ENCODE measurements at places on chromosomes 7 and 10.

GRCh38 chr10:131001438-131001837 lies 310.1 kb downstream of the TCERG1L start:
- no peak for DNase-seq

- DNase-seq = no peak
Measured at GRCh38 chr10:26335574-26336093, 102.5 kb upstream of the APBB1IP start.

- no peak for DNase-seq
Measured at GRCh38 chr7:38185395-38186307, 7.6 kb downstream of the STARD3NL start.

DNA sequence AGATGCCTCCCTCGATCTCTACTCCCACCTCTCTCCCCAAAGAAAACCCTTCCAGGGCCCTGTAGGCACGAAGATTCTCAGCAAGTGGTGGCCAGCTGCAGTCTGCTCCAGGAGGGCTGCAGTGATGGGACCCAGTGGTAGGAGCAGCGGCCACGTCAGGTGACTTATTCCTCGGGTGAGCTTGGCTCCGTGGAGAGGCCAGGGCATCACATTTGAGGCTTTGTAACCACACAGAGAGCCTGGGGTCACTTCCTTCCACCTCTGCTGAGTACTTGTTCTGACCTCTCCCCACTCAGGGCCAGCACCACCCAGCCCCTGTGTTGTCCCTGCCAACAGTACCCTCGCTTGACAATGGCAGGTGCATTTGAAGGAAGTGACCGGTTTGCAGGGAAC lies 17.9 kb upstream of the EN2 start:
- DNase-seq = no peak

DNA sequence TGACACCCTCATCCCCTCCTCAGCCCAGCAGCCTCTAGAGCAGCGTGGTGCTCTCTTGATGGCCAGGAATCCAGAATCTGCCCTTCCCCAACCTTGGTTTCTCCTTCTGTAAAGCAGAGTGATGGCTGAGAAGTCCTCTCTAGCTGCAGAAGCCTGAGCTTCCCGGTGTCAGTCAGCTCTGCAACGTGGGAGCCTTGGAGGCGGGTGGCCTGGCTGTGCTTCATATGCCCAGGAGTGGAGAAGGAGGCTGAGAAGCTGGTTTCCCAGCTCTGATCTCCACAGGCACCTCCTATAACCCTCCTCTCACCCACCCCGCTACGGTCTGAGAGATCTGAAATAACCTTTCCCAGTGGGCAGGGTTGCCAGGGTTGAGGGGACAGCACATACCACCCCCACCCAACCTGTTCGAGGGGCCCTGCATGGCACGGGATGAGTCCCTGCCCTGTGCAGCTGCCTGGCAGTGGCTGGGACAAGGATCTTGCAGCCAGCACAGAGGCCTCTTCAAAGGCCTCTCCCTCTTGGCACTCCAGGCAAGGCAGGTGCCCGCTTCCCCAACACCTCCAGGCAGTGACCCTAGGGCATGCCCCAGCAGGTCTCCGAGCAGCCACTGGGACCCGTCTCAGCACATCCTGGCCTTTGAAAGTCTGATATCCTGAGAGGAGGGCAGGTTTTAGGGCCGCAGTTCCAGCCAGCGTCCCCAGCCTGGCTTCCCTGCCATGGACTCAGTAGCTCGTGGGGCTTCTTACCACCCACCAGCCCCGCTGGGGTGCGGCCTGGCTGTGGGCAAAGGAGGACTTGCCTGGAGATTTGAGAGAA lies 18.3 kb upstream of the SLC29A3 start:
- no peak for DNase-seq

- no peak for DNase-seq
Measured at GRCh38 chr10:29603223-29603896, 31.4 kb downstream of the SVIL start.

GRCh38 chr7:102005933-102006480 lies 188.6 kb downstream of the CUX1 start:
- no peak for DNase-seq

DNA sequence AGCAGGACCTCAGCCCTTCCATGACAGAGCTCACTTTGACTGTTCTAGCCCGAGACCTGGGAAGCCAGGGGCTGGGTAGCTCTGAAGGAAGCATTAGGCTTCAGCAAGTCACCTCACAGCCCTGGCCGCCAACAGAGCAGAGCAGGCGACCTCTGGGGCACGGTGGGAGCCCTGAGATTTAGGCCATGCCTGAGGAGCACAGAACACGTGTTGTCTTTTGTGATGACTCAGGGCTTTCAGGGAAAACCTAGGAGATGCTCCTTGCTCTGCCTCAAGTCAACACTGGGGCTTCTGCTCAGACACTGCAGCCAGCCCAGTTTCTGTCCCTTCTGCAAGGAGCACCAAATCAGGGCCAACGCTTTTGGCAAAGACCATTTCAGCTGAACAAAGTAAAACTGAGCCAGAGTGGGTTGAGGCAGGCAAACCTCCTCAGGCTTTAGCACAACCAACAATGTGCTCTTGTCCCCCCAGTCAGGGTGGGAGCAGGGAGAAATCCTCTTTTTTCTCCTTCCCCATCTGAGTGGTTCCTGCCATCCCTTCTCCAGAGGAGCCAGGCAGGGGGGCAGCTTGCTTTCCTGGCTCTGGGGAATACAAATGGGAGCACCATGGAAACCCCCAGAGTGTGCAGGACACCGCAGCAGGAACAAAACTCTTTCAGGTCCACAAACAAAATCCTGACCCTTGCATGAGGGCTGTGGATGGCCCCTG lies 14.4 kb downstream of the CAMK2G start:
- DNase-seq = no peak

GRCh38 chr10:11335167-11335652 lies 276.2 kb downstream of the USP6NL start:
- peak; percentile 5 for DNase-seq

GRCh38 chr7:41403291-41403690 lies 299.6 kb downstream of the INHBA start:
- DNase-seq = no peak

- peak; percentile 46 for DNase-seq
Measured at GRCh38 chr7:82699773-82700186, 256.2 kb upstream of the CACNA2D1 start.

DNA sequence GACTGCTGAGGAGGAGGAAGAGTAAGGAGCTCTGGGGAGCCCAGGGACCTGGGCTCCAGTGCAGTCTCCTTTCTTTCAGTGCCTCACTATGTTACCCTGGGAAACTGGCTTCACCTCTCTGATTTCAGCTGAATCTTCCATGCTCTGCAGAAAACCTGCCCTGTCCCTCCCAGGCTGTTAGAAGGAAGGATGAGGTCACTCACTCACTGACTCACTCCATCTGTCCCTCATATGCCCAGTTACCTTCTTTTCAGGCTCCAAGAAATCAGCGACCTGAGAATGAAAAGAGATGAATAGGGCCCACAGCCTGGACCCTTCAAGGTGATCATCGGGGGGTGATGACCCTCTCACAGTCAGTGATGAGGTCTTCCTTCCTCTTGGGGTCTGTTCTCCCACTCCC lies 481 bp downstream of the SFTPA2 start:
- no peak for DNase-seq

DNA sequence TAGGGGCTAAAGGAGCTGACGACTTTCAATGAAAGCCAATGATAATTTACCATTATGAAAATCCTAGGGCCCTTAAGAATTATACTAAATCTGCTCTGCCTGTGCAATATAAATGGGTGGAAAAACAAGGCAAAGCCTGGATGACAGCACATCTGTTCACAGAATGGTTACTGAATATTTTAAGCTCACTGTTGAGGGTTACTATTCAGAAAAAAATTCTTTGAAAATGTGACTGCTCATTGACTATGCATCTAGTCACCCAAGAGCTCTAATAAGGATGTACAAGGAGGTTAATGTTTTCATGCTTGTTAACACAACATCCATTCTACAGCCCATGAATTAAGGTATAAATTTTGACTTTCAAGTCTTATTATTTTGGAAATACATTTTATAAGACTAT lies 8.9 kb downstream of the DKK1 start:
- DNase-seq = peak; percentile 47

- no peak for DNase-seq
Measured at GRCh38 chr10:102354451-102354850, 41.1 kb upstream of the NFKB2 start.

GRCh38 chr7:156460858-156461627 lies 179.5 kb upstream of the RNF32 start:
- no peak for DNase-seq

GRCh38 chr10:112872728-112873127 lies 77.3 kb upstream of the TCF7L2 start:
- DNase-seq = no peak

DNA sequence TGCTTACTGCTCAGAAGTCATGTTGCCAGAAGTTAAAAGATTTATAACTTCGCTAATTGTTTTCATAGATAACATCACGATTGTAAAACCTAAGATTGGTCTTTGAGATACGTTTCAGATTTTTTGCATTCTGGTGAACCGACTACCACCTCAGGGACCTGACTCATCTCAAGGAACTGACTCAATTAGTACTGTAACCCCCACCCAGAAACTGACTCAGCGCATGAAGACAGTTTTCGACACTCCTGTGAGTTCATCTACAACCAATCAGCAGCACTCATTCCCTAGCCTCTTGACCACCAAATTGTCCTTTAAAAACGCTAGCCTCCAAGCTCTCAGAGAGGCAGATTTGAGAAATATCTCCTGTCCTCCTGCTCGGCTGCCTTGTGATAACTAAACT lies 72.3 kb downstream of the ELMO1 start:
- DNase-seq = no peak

- no peak for DNase-seq
Measured at GRCh38 chr10:9137368-9137767, 1082.9 kb downstream of the GATA3 start.

GRCh38 chr10:2935647-2936386 lies 131.5 kb upstream of the PFKP start:
- no peak for DNase-seq

- DNase-seq = no peak
Measured at GRCh38 chr10:22133749-22134624, 83.8 kb downstream of the EBLN1 start.

DNA sequence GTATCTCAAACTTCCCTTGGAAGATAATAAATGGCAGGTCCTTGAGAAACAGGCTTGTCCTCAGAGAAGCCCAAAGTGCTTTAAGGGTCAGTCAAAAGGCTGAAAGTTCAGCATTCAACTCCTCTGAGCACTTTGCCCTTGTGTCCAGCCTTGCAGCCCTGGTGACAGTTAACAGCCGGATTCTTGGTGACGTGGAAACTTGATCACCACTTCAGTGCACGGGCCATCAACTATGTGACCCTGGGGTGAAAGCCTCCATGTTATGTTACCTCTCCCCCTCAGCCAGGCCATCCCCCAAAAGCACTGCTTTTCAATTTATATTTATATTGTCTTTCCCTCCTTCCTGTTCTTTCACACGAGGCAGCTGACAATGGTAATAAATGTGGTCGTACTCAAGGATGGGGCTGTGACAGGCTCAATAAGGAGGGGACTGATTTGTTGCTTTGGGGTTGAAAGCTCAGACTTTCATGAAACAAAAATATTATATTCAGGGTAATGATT lies 164.0 kb upstream of the NRP1 start:
- no peak for DNase-seq

DNA sequence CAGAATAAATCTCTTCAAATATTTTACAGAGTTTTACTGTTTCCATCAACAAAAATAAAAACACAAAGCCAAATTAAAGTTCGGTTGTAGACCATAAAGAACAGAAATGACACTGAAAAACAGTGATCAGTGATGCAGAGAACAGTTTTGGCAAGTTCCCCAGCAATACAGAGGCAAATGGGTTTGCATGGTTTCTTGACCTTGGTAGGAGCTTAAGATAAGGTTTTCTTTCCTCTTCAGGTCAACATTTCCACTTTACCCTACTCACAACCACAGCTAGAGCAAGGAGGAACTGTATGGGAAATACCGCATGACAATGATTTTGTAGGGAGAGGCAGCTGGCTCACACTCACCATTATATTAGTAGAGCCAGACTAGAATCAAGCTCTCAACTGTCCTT lies 199.5 kb downstream of the SH2D4B start:
- no peak for DNase-seq

- no peak for DNase-seq
Measured at GRCh38 chr7:54166419-54166818, 375.8 kb upstream of the VSTM2A start.

DNA sequence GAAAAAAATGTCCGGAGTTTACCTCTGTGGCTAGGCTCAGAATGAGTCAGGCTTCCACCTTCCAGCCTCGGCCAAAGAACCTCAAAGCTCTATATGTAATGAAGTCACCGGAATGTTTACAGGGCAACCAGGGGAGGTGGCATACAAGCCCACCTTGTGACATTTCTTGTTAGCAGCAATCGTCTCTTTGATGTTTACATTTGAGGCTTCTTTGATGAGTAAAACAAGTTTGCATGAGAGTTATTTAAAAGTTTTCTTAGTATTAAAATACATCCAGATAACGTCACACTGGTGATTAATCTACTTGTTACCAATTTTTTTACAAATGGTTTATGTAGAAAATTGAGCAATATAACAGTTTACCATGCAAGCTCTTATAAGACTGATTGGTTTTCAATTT lies 133.1 kb upstream of the ADAM12 start:
- DNase-seq = no peak

DNA sequence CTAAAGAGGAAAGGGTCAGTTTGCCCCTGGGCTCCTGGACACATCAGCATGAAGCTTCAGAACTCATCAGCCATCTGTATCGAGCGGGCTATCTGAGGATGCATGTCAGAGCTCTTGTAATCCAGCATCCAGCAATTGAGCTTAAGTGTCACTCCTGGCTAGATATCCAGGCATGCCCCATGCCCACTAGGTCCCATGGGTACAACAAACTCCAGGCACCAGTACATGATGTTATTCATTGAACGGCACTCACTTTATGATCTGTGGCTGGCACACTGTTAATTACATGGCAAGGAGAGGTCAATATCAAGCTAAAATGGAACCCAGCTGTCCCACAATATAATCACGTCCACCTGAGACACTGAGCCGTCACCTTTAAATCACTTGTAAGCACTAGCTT lies 274.2 kb downstream of the ELMO1 start:
- no peak for DNase-seq

DNA sequence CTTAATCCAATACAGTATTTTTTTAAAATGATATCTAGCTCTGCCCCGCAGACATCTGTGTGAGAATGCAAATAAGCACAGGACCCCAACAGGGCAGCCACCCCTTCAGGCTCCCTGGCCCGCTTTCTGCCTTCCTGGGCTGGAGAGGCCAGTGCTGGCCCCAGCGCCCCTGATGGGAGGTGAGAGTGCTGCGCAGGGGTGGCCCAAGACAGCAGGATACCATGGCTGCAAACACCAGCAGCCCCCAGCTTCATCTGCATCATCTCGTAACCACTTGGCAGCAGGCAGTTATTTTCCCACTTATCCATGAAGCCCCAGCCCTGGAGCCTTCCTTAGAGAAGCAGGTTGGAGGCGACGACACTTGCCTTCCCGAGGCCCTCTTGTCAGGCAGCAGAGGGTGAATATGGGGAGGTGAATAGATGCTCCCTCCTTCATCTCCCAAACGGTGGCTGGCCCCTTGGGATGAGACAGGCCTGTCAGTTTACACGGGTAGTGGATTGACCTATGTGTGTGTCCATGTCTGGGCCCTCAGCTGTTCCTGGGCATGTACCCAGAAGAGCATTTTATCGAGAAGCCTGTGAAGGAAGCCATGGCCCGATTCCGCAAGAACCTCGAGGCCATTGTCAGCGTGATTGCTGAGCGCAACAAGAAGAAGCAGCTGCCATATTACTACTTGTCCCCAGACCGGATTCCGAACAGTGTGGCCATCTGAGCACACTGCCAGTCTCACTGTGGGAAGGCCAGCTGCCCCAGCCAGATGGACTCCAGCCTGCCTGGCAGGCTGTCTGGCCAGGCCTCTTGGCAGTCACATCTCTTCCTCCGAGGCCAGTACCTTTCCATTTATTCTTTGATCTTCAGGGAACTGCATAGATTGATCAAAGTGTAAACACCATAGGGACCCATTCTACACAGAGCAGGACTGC lies 71.2 kb downstream of the ALOX5 start:
- no peak for DNase-seq

Data from fibroblast of skin of scalp (primary cell).